Cortex of kidney (tissue), 1 donor: ENCODE measurements at places on chromosomes 12 and 14.

- no peak for DNase-seq
These were observed 262.3 kb downstream of the CEP128 start for GRCh38 chr14:80679273-80679672.

DNA sequence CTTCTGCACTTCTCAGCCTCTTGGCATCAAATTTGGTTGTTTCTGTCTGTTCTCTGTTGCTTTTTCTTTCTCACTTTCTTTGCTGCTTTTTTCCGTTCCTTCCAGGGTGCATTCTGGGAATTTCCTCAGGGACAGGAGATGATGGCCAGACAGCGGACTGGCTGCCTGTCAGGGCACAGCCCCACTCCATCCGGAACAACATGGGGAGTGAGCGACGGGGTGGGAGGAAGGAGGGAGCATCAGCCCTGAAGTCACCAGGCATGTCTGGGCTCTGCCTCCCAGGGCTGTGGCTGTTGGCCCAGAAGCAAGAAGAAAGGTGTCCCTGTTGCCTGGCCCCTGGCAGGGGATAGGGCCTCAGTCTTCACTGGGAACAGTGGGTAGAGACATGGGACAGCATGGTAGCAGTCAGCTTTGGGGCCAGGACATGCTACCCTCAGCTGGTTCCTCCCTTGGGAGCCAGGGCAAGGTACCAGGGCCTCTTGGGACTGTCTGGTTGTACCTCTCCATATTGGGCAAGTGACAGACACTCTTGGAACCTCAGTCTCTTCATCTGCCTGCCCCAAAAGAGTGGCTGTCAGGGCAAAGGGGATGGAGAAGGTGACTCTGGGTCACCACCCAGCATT is 8.6 kb downstream of the PGF start:
- no peak for DNase-seq

DNA sequence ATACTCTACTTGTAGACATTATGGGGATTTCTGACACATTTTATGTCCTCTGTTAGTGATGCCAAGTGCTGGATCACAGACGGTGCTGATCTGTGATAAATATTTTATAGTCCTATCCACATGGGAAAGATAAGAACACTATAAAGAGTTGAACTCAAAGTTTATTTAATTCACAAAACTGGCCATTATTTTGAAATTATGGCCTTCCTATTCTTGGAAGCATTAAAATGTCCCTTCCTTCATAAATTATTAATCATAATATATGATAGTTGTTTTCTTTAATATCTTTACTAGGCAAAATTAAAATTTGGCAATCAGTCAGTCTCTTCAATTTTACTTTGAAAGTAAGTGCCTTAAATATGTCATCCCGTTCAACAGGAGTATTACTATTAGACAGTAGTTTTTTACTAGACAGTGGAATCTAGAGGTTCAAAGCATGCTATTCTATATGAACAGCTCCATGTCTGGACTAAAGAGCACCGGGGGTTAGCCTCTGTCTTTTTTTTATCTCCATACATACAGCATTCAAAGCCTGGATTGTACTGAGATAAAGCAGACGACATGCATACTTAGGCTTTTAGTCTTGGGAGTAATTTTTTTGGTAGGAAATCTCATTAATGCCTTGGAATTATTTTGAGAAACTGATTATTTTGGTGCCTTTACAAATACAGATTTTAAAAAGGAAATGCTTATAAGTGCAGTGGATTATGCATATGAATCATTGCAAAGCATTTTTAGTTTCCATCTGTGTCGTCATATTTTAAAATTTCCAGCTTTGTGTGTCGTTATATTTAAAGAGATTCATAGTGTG is 306.1 kb upstream of the RGS6 start:
- DNase-seq: no peak

DNA sequence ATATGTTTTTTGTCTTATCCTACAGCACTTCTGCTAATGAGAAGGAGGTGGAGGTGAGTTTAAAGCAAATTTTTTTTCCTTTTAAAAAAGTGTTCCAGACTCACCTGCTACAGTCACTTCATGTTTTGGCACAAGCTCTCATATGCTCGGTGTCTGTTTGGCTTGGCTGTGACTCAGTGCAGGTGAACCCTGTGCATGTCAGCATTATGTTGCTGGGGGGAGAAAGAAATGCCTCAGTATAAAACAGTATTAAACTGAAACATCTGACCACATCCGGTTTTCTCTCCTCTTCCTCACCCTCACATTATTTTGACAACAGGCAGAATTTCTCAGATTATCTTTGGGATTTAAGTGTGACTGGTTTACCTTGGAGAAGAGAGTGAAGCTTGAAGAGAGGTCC is 105.2 kb downstream of the DNAI7 start:
- no peak for DNase-seq

- DNase-seq: no peak
These were observed 3.2 kb upstream of the PYGL start for GRCh38 chr14:50947446-50947845.

GRCh38 chr12:12818701-12819100 is 5.6 kb downstream of the DDX47 start:
- DNase-seq: no peak

DNA sequence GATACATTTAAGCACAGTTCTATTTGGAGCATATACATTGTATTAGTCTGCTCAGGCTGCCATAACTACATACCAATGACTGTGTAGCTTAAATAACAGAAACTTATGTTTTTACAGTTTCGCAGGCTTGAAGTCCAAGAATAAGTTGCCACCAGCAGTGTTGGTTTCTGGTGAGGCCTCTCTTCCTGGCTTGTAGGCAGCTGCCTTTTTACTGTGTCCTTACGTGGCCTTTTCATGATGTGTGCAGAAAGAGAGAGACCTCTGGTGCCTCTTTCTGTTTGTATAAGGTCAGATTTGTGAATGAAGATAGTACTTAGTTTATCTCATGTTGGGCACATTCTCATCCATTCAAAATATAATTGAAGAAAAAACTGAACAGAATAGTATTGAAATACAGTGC is 636.6 kb downstream of the FLRT2 start:
- DNase-seq: no peak

DNA sequence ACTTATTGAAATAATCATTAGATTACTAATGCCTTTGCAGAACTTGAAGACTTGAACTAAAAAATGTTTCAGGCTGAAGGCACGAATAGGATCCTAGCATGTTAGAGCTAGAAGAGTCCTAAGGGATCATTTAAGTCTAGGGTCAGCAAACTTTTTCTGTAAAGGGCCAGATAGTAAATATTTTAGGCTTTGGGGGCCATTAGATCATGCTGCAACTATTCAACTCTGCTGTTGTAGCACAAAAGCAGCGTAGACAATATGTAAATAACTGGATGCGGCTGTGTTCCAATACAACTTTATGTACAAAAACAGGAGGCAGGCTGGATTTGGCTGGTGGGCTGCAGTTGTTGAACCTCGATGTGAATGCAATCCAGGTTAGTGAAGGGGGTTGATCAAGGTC is 221.7 kb downstream of the ATP23 start:
- no peak for DNase-seq

GRCh38 chr12:118982302-118982701 is 961 bp downstream of the SRRM4 start:
- no peak for DNase-seq

DNA sequence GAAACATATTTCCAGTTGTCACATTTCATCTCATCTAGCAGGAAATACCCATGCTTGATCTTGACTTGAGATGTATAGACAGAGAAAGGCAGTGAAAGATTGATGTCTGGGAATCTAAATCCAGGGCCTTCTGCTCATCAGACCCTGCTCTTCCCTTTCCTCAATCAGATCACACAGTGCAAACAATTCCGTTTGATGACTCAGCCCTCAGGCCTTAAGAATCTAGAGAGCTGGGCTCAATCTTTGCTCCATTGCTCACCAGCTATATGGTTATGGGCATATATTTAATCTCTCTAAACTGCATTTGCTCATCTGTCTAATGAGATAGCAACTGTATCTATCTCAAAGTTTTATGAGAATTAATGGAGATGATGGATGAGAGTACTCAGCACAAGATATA is 201.8 kb upstream of the CCDC196 start:
- no peak for DNase-seq

DNA sequence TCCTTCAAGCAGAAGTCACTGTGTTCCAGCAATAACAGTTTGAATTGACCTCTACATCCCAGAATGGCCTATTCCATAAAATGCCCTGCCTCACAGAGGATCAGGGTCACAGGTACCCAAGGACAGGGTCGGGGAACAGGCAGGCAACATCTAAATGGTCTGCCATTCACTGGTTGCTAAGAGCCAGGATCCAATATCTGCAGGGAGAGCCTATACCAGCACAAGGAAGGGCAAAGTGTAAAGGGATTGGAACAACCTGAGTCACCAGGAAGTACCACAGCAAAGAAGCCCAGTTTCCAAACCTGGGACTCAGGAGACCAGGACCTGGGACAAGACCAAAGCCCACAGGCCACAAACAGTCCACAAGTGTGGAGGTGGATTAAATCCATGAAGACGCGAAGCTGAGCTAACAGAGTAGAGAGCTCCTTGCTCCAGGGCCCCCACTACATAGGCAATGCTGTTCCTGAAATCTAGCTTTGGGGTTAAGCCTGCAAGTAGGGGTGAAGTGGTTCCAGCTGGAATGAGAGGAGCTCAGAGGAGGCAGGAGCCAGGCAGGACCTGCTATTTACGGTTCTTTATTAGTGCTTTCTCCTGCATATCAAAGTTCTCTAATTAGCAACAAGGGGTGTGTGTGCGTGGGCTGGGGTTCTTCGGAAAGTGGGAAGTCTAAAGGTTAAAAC is 274.3 kb downstream of the BCL11B start:
- DNase-seq: no peak

- DNase-seq: no peak
These were observed 16.5 kb downstream of the NGDN start for GRCh38 chr14:23486036-23486435.

- DNase-seq: no peak
These were observed 32.8 kb downstream of the KCNMB4 start for GRCh38 chr12:70398862-70399261.

GRCh38 chr12:118058881-118059280 is 2.1 kb downstream of the WSB2 start:
- DNase-seq: no peak
